ENCODE measurements at places on chromosomes 2 and 18.
A peak's percentile ranks its signal among the peaks of the same experiment; 100 is the strongest.

DNA sequence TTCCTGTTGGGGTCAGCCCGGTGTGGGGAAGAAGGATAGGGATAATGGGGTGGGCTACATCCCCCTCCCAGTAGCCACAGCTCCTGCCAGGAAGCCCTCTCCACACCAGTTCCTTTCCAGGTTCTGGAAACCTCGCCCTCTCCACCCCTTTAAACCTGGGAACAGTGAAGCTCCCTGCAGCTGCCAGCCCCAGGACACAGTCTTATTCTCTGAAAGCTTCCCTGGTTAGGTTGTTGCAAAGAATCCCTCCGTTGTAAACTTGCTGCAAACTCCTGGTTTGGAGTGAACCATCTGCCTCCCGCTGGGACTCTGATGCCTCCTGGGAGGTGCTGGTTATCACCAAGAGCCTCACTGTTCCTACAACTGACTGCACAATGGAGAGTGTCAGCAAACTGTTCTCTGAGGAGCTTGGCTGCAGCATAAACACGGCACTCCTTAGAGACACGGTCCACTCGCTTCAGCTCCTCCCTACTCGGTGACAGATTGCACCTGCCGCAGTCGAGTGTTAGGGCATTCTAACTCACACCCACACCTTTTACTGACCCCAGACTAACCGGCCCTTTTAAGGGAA is 261.8 kb upstream of the RAB6C start:
- DNase-seq: no peak

- DNase-seq: no peak
Measured at GRCh38 chr2:197613509-197613987, 61.8 kb downstream of the RFTN2 start.

DNA sequence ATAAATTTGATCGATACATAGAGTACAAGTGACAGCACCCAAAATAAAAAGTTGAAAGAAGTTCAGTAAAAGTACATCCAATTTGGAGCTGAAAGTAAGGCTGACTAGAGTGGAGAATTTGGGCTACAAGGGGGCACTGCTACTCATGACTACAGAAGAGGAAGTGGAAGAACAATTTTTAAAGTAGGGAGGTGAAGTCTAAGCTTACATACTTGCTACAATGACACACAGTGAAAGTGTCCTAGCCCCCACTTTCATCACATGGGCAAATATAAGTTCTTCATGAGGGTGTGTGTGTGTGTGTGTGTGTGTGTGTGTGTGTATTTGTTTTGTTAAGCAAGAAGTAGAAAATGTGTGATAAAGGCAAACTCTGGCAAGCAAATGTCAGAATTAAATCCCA is 45.7 kb downstream of the MAP3K2 start:
- DNase-seq: no peak

DNA sequence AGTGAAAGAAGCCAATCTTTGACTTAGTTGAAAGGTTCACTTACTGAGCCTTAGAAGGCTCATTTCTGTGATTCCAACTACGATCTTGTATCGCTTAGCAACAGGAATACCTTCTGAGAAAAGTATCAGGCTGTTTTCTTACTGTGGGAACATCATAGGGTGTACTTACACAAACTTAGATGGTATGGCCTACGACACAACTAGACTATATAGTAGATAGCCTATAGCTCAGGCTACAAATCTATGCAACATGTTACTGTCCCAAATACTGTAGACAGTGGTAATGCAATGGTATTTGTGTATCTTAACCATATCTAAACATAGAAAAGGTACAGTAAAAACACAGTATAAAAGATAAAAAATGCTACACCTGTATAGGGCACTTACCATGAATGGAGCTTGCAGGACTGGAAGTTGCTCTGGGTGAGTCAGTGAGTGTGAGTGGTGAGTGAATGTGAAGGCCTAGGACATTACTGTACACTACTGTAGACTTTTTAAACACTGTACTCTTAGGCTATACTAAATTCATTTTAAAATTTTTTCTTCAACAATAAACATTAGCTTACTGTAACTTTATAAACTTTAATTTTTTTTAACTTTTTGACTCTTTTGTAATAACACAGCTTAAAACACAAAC is 148.8 kb upstream of the STON1 start:
- DNase-seq: no peak

DNA sequence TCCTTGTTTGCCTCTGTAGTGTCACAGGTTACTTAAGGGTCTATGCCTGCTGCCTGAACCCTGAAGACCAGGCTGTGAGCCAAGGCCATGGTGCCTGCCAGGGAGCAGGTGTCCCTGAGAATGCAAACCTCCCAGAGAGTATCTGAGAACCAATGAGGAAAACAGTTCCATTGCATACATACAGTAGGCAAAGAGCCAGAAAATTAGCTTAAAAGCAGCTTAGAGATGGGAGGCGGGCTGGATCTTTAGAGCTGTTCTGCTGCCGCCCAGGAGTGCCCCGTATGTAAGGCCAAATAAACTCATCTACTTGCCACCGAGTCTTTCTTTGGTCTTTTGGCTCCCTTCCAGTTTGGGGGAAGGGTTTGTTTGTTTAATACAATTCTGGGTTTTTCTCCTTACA is 327.9 kb downstream of the CLIP4 start:
- no peak for DNase-seq

GRCh38 chr2:88187927-88188326 is 17.8 kb downstream of the THNSL2 start:
- DNase-seq: no peak

GRCh38 chr2:47654790-47655562 is 128.0 kb upstream of the MSH6 start:
- no peak for DNase-seq

DNA sequence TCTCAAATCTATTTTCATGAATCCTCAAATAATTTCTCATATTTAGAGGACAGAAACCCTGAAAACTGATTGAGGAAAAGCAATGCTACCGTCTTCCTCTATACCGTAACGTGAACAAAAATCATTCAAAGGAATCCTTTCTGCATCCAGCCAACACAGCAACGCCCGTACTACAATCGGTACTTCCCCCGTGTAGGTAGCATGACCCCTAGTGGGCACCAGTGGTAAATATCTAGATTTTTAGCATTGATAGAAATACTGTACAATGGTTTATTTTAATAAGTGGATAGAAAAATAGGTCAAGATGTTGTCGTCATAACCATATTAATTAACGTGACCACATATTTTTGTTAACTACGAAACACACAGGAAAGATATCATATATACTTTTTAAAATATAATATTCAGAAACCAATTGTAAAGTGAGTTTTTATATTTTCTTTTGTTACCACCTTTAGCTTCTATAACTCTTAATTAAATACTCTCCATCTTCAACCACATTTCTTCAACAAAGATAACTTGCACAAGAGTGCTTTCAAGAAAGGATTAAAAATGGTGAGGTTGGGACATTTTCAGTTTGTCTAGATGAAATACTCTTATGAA is 194.1 kb downstream of the SS18 start:
- no peak for DNase-seq

DNA sequence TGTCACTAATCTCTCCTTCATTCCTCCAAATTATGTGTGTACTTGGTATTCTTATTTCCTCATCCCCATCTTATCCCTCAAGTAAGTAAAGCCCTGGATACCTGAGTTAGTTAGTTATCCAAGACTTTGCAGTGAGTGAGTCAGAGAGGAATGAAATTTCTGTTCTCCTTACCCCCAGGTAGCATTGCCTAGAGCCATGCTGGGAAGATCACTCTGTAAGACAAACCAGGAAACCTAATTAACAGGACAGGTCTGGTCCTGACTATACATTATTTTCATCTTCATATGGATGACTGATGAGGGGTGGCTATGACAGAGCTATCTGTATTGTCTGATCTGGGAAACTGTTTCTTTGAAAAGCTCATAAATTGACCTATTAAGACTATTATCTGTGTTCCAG is 55.0 kb upstream of the ITGA6 start:
- no peak for DNase-seq

- no peak for DNase-seq
Measured at GRCh38 chr2:163343316-163343715, 392.5 kb downstream of the FIGN start.

DNA sequence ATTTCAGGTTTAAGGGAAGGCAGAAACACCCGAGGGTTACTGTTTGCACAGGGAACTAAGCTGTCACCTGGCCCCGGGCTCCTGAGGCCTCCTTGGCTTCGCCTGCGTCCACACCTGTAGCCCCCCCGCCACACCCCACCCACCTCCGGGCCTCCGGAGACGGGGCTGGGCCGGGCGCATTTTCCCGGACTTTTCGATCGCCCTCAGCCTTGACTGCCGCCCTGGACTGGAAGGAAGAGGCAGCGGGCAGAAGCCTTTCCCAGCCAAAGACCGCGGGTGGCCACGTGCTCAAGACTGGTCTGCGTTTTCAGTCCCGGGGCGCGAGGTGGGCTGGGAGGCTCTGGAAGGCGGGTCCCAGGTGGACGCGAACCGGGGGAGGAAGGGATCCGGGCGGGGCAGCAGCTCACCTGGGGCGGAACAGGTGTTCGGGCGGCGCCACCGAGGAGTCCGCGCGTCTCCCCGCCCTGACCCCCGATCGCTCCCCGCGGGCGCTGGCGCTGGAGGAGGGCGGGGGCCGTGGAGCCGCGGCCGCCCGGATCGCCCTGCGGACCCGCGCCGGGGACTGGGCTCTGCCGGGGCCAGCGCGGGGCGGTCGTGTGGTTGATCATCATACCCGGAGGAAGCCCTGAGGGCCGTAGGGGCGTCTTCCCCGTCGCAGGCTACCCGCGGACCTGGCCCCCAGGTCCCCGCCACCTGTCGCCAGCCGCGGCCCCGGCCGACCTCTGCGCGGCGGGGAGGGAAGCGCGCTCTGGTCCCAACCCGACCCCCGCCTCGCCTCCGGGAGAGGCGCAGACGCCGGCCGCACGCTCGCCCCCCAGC is 3.2 kb downstream of the ID2 start:
- DNase-seq: peak; percentile 64
